ENCODE measurements at places on chromosomes 6 and 20.

- no peak for DNase-seq
Observed at GRCh38 chr20:4781637-4782377, 60.1 kb downstream of the PRND start.

- no peak for DNase-seq
Observed at GRCh38 chr20:42435230-42435629, 754.5 kb downstream of the PTPRT start.

GRCh38 chr20:3716195-3716834, 3.9 kb upstream of the SIGLEC1 start:
- peak; percentile 11 for DNase-seq

DNA sequence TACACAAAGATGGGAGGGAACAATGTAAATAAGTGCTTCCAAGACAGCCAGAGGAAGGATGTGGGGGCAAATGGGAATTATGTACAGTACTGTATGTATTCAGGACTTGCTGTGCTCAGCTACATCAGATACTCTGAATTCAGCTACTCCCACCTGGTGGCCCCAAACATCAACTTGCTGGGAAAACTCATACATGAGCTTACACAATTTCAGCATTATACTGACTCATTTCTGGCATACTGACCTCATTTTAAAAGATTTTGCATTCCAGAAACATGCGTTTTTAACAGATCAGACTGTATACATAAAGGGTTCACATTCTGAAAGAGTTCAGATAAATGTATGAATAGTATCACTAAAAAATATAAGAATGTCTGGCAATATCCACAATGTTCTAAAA, 59.7 kb downstream of the GPX5 start:
- DNase-seq, result no peak

DNA sequence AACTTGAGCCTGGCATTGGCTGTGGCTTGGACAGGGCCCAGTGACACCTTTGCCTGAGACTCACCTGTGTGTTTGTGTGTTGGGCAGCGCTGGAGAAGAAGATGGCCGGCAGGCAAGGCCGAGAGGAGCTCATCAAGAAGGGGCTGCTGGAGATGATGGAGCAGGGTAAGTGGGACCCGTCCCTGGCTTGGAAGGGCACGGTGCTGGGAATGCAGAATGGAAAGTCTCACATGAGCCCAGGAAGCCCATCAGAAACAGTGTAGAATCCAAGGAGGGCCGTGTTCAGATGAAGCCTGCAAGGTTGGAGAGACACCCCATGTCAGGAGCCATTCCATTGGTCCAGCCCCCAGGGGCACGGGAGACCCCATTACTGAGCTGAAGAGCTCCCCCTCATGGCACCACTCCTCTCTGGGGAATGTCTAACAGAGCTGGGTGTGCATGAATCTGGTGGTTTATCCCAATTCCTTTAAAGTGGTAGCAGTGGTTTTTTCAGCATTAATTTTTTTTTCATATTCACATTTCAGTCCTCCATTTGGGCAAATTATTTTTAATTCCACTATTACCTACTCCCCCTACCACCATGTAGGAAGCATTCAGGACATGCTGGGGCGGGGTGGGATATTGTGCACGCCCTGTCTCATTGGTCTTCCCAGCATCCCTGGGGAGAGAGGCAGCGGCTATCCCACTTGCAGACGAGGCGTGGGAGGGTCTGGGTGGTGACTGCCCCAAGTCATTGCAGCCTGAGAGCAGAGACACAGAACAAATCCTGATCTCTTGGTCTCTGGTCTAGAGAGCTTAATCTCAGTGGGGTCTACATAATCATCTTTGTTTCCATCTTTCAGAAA, 143.6 kb downstream of the PHACTR3 start:
- DNase-seq, result no peak

- DNase-seq, result no peak
Observed at GRCh38 chr20:19712721-19713260, 45.3 kb upstream of the RIN2 start.

DNA sequence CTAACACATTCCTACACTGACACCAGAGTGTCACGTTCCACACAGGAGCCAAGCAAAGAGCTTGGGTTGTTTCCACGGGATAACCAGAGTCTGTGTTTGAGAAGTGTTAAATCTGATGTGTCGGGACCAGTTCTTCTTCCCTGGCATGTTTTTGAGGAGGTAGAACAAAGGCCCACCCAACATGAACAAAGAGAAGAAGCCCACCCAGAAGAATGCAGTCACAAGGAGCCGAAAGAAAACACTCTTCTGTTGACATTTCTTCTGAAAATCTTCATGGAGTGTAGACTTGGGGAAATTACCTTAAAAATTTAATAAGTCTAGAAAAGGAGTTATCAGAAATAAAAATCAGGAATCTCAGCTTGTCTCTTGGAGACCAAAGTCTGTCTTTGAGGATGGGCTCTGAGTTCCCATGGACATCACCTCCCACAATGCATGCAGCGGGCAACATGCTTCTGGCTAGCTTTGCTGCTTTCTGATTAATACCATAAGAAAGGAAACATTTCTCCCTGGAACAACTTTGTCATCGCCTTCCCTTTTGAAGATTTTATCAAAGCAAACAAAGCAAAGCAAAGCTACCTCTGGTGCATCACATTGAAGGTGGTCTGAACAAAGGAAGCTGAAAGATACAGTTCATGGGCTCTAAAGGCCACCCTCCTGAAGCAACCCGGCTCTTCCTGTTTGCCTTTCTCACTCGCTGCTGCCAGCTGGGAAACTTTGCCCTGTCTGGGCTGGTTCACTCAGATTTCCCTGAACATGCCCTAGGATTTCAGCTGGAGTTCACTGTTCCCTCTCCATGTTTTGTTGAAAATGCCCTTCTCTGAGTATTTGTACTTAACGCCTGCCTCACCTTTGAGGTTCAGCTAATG, 448.1 kb downstream of the KIF16B start:
- no peak for DNase-seq

- DNase-seq, result no peak
Observed at GRCh38 chr20:45826381-45827019, 612 bp downstream of the TNNC2 start.

DNA sequence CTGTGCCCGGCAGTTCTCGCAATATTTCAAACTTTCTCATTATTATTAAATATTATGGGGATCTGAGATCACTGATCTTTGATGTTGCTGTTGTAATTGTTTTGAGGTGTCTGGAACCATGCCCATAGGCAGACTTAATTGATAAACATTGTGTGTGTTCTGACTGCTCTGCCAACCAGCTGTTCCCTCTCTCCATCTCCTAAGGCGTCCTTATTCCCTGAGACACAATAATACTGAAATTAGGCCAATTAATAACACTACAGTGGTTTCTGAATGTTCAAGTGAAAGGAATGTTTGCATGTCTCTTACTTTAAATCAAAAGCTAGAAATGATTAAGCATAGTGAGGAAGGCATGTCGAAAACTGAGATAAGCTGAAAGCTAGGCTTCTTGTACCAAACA, 7.6 kb downstream of the MAPK14 start:
- DNase-seq, result no peak

GRCh38 chr6:158837684-158838625, 18.8 kb upstream of the EZR start:
- DNase-seq, result no peak

Measured in stimulated activated naive B cell treated with anti-CD40 and anti-IgM and Interleukin-4, amounts not matched to agents 10 μg/mL and 1 μg/mL and 100 μg/mL, for 72 hours (primary cell).